ENCODE measurements at places on chromosomes 2 and 18.

GRCh38 chr2:136767030-136767429 is 1.7 kb downstream of the THSD7B start:
- DNase-seq: no peak

DNA sequence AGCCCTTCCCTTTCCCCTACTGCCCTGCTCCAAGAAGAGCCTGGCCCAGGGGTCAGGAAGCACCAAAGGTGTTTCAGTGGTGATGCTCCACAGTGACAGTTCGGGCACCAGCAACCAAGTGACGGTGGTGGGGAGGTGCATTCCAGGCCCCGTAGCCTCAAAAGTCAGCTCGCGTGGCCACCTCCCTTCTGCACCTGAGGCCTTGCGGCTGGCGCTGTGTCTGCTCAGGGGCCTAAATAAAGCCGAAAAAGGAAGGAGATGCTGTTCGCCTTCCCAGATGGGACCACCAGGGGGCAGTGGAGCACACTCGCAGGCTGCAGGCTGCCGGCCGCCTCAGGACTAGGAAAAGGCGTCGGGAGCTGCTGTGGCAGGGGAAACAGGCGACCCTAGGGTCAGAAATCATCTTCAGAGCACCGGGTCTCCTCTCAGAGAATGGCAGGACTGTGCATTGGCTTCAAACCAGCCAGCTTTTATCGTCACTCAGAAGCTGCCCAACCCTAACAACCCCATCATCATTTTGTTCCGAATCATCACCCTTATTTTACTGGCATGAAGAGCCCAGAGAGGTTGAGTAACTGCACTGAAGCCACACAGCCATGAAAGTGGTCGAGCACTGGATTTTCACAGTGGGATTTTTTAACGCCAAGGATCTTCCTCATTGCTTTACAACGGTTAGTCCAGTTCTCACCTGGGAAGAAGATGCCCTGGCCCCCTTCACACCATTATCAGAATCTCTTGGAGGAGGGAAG is 213.0 kb upstream of the CELF4 start:
- DNase-seq: no peak

DNA sequence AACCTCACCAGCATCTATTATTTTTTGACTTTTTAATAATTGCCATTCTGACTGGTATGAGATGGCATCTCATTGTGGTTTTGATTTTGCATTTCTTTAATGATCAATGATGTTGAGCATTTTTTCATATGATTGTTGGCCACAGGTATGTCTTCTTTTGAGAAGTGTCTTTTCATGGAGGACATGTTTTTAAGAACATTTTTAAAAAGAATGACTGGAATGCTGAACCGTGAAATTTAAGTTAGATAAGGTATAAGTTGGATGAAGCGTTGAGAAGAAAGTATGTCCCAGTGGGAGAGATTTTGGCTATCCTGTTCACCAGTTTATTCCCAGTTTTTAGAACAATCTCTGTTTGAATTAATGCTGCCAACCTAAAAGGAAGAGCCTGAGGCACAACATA is 365.9 kb downstream of the CELF4 start:
- DNase-seq: no peak

GRCh38 chr2:26435106-26435505 is 33.4 kb downstream of the DRC1 start:
- DNase-seq: no peak

DNA sequence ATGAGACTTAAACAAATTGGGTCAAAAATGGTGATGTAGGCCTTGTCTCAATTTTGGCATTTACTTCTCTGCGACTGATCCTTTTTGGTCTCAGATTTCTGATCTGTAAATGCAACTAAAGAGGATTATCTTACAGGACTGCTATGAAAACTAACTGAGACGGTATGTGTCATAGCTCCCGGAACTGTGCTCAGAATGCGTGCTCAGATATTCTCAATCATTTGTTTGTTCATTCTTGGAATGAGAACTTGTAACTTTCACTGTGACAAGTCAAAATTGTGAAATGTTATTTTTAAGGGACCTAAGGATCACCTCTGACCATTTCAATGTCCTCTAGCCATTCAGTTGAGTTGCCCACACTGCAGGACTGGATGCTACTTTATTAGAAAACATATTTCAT is 498.2 kb upstream of the PIK3C3 start:
- no peak for DNase-seq

DNA sequence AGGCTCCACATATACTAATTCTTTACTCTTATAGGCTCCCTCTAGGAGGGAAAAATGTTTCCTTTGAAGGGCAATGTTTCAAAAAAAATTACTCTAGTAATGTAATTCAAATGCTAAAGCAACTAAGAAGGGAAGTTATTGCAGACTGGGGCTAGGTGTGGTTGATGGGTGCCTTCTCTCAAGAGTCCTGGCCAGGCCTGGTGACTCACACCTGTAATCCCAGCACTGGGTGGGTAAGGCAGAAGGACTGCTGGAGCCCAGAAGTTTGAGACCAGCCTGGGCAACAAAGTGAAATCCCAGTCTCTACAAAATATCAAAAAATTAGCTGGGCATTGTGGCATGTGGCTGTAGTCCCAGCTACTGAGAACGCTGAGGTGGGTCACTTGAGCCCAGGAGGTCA is 31.2 kb upstream of the CDKL4 start:
- DNase-seq: no peak

DNA sequence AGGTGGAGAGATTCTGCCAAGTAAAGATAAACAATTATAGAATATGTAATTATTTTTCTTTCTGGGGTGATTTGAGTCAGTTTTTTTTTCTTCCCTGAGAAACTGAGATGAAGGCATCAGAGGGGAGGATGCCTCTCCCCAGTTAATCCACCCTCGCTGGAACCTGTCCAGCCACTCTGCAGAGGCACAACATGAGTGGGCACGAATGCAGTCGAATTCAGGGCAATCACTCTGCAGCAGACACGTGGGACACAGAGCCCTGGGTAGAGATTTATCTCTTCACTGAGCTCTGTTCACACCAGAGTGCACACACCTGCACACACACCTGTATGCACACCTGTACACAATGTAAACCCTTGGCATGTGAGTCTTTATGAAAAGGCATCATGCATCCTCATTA is 154.2 kb downstream of the DCDC2C start:
- no peak for DNase-seq

GRCh38 chr2:144014103-144014502 is 505.8 kb downstream of the ZEB2 start:
- DNase-seq: no peak

- DNase-seq: no peak
These were observed 10.9 kb downstream of the OSBPL1A start for GRCh38 chr18:24386681-24387080.

DNA sequence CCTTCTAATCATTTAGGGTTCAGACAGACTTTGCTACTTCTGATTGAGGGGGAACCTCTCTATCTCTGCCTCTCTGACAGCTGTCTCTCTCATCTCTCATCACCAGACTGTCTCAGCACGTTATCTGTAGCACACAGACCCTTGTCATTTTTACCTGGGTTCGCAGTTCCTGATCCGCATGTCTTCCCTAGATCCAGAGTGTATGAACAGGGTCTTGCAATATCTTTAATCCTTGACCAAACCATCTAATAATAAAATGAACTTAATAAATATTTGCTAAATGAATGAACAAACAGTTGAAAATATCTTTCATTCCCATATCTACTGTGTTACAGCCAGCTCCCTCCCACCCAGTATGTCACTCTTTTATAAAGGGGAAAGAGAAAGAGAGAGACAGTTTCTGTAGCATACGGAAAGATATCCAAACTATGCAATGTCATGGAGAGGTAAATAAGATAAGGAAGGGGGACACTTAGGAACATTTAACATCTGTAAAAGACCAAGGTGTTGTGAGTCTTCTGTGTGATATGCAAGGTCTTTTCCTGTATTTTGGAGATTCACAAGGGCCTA is 507.6 kb downstream of the SUCLG1 start:
- DNase-seq: no peak

- DNase-seq: no peak
These were observed 23.6 kb downstream of the ZEB2 start for GRCh38 chr2:144496092-144496976.

GRCh38 chr2:101887328-101887727 is 104.4 kb upstream of the IL1R2 start:
- no peak for DNase-seq

Data from GM04503 (cell line).